Tibial nerve (tissue), 4 donors: ENCODE measurements at places on chromosomes 11 and 22.

- no peak for DNase-seq
These were observed 133.7 kb upstream of the NARS2 start for GRCh38 chr11:78708388-78708787.

GRCh38 chr11:116454020-116454645, 318.7 kb downstream of the BUD13 start:
- peak; percentile 36 for DNase-seq

DNA sequence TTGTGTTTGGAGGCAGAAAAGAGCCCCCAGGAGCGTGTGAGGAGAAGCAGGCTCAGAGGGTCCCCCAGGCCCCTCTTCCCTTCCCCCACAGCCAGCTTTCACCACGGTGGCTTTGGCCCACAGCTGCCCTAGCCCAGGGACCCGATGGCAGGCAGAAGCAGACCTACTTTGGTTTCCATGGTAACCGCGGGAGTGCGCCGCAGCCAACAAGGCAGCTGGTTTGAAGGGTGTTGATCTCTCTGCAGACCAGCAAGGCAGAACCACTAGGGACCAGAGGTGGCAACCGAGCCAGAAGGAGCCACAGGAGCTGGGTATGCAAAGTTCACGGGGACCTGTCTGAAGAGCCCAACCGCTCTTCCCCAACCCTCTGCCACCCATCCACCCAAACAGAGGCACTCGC, 69.4 kb downstream of the BUD13 start:
- DNase-seq = no peak

DNA sequence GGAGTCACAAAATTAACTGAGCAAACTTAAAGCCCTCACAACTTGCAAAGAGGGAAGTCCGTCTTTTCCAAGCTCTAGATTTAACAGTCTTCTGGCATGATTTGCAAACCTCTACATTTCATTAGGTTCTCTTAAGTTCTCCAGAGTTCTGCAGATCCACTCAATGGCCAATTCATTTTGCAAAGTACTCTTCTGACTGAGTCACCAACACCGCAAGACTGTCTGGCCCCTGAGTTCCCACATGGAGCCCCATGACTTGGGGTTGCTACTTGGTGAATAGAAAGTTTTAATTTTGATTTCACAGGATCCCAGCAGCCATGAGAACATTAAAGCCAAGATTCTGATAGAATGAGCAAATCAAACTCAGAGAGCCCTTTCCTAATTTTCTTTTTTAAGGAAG, 134.5 kb downstream of the PLEKHA7 start:
- DNase-seq = no peak

- no peak for DNase-seq
These were observed 83.1 kb upstream of the MTNR1B start for GRCh38 chr11:92886243-92886905.
